Activated B cell treated with CpG ODN at 0.5 μM for 24 hours (primary cell): ENCODE measurements at places on chromosomes 11 and 22.

DNA sequence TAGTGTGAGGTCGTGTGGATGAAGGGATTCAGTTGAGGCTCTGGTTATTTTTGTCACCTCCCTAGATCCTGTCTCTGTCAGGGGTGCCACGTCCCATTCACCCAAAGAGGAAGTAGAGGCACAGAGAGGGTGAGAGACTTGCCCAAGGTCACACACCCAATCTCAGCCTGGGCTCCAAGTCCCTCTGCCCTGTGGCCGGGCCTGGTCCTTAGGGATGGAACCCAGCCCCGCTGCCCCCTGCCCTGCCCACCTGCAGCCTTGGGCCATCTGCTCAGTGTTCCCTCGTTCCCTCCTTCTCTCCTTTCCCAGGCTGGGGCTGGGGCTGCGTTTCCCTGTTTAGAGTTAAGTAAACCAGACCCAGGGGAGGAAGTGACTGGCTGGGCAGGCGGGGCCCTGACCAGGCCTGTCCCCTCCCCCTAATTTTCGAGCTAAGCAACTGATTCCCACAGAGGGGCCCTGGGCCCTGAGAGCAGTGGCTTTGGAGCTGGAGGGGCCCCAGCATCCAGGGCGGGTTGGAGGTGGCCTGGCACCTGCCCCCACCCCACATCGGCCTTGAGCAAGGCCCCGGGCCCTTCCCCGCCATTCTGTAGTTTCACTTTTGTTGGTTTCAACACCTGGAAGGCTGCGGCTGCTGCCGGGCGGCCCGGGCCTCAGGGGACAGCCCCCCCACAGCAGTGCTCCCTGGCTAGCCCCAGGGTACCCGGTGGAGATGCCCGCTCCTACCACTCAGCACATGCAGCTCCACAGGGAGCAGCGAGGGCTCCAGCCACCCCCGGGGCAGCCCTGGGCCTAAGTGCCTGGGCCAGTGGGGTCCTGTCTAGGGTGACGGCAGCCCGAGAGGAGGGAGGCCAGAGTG, 1.5 kb downstream of the TCIRG1 start:
- no peaks in the 10 kb centered on the region for H3K27me3 ChIP-seq
- H3K27ac ChIP-seq: peak overlapping the region; percentile 92
- H3K36me3 ChIP-seq: peaks cover 23% of the 10 kb centered on the region
- peaks cover 38% of the 10 kb centered on the region for H3K4me1 ChIP-seq
- H3K4me3 ChIP-seq: peak overlapping the region; percentile 88
- peak; percentile 71 for DNase-seq

- H3K27ac ChIP-seq: no peak overlapping the region
- no peak for DNase-seq
- H3K36me3 ChIP-seq: no peaks in the 10 kb centered on the region
- no peak overlapping the region for H3K4me3 ChIP-seq
- H3K4me1 ChIP-seq: no peaks in the 10 kb centered on the region
- peaks cover 31% of the 10 kb centered on the region for H3K27me3 ChIP-seq
Measured at GRCh38 chr11:9099617-9100016, 8.2 kb upstream of the SCUBE2 start.

- H3K36me3 ChIP-seq: no peaks in the 10 kb centered on the region
- H3K27ac ChIP-seq: no peak overlapping the region
- DNase-seq: no peak
- H3K4me3 ChIP-seq: no peak overlapping the region
Measured at GRCh38 chr11:85595285-85595884, 31.8 kb downstream of the DLG2 start.

DNA sequence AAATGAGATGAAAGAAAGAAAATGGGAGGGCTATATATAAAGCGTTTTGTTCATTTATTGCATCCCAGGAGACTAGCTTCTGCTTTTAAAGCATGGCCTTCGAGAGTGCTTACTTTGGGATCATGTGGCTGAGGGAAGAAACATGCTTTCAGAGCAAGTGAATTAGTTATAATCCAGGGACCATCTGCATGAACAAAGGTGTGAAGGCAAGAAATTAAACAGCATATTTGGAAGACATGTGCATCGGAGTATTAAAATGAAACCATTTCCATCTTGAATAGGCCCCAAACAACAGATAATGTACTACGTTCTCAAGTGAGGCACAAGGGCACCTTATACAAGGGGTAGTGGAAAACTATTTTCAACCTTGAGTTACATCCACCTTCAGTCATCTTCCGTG, 51.4 kb downstream of the ZBTB44 start:
- no peaks in the 10 kb centered on the region for H3K27me3 ChIP-seq
- peaks cover 66% of the 10 kb centered on the region for H3K36me3 ChIP-seq
- H3K27ac ChIP-seq: peak overlapping the region; percentile 67
- DNase-seq: no peak

GRCh38 chr11:8328231-8328794, 64.6 kb upstream of the LMO1 start:
- DNase-seq: no peak
- H3K36me3 ChIP-seq: no peaks in the 10 kb centered on the region
- peaks cover 27% of the 10 kb centered on the region for H3K4me1 ChIP-seq

DNA sequence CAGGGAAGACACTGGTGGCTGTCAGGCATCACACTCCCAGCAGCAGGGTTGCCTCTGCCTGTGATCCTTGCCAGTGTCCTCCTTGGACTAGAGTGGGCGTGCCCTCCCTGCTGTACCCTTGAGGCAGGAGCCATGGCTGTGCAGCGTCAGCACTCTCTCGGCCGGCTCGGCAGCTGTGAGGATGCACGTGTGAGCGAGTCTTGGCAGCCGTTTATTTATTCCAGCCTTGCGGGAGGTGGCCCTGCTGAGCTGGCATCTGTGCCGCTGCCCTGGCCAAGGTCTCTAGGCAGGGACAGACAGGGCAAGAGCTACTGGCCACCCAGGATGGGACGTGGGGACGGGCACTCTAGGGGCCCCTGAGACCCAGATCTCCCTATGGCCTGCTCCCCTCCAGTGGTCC, 33.9 kb downstream of the TSPAN4 start:
- DNase-seq: no peak
- no peaks in the 10 kb centered on the region for H3K4me1 ChIP-seq
- H3K4me3 ChIP-seq: no peak overlapping the region
- no peaks in the 10 kb centered on the region for H3K27me3 ChIP-seq

- peaks cover 32% of the 10 kb centered on the region for H3K36me3 ChIP-seq
- peaks cover 43% of the 10 kb centered on the region for H3K4me1 ChIP-seq
- H3K4me3 ChIP-seq: peak overlapping the region; percentile 90
- H3K27ac ChIP-seq: peak overlapping the region; percentile 85
- peak; percentile 35 for DNase-seq
- H3K27me3 ChIP-seq: no peaks in the 10 kb centered on the region
Measured at GRCh38 chr11:3056296-3057068, 741 bp downstream of the CARS1 start.

DNA sequence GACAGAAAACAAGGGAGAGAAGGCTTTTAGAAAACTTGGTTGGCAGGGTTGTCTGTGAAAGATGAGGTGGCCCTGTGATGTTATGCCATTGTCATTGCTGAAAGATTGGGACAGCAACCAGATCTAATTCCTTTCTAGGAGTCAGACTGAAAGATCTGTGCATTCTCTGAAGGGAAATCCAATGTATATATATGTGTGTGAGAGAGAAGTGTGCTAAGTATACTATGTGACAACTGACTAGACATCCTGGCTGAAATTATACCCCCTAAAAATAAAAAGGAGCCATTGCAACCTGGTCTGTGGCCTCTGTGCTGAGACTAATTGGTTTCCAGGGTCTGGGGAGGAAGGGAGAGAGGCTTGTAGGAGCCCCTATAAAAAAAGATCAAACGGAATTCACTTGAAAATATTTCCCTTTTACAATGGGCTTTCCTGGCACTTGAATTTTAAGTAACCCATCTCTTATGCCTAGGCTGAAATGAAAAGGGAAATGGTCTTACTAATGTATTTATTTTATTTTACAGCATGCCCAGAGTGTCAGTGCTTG, 1.2 kb upstream of the MPPED2 start:
- no peaks in the 10 kb centered on the region for H3K36me3 ChIP-seq
- peak overlapping the region; percentile 33 for H3K4me3 ChIP-seq
- peaks cover 42% of the 10 kb centered on the region for H3K27me3 ChIP-seq
- no peak for DNase-seq
- peaks cover 13% of the 10 kb centered on the region for H3K4me1 ChIP-seq
- H3K27ac ChIP-seq: no peak overlapping the region

DNA sequence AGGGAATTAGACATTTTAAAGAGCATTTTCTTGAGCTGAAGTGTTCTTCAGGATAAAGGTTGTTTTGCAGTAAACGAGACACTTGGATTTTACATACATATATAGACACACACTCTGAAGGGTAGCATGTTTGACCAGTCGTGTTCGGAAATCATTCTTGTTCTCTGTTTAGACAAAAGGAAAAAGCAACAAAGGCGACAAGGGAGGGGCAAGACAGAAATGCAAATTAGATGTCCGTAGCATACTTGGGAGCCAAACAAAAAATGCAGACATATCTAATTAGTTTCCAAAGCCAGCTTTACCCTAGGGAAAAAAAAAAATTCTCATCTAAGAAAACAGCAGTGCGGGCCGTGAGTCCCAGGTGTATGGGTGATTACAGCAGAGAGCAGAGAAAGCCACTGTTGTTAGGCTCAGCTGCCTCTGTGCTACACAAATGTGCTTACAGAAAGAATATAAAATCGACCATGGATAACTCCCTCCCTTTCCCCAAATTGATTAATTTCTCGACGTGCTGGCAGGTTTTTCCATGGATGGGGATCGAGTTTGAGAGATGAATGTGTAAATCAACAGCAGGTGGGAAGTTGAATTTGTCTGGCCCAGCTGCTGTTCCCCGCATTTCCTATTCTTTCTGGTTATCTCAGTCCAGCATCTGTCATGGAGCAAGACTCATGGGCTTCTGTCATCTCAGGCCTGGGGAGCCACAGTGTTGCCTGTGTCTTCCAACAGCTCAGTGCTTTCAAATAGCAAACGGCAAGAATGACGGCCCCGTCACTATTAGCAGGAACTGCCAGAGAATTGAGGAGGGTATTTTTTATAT, 176.5 kb upstream of the TTC12 start:
- no peak for DNase-seq
- no peak overlapping the region for H3K4me3 ChIP-seq
- no peak overlapping the region for H3K27ac ChIP-seq
- H3K4me1 ChIP-seq: no peaks in the 10 kb centered on the region
- H3K27me3 ChIP-seq: peaks cover 29% of the 10 kb centered on the region
- no peaks in the 10 kb centered on the region for H3K36me3 ChIP-seq

- H3K4me3 ChIP-seq: peak overlapping the region; percentile 68
- H3K27ac ChIP-seq: peak overlapping the region; percentile 76
- no peak for DNase-seq
Measured at GRCh38 chr22:17980638-17981051, 43.7 kb downstream of the MICAL3 start.

DNA sequence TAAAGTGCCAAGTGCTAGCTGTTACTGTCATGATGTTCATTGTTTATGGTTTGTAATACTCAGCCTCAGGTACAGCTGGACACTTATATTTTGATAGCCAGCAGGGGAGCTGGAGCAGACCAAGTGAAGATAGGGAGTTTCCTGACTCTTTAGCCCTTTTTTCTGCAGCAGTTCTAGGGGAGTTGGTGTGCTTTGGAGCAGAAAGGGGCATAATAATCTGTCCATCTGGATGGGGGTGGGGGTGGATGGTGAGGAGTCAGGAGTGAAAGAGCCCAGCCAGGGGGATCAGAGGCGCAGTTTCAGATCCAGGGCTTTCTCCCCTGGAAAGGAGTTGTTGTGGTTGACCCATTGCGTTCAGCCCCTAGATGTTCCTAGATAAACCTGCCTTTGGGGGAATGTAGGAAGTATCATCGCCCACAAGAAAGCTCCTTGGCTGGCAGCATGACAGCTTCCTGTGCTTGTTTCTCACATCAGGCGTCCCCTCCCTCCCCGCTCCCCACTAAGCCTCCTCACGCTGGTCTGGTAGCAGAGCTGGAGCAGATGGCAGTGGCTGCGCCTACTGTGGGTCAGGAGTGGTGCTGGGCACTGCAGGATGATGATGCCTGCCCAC, 41.9 kb downstream of the MED15 start:
- H3K36me3 ChIP-seq: peaks cover 53% of the 10 kb centered on the region
- H3K4me1 ChIP-seq: peaks cover 42% of the 10 kb centered on the region
- no peak for DNase-seq
- H3K4me3 ChIP-seq: peak overlapping the region; percentile 15
- no peaks in the 10 kb centered on the region for H3K27me3 ChIP-seq

DNA sequence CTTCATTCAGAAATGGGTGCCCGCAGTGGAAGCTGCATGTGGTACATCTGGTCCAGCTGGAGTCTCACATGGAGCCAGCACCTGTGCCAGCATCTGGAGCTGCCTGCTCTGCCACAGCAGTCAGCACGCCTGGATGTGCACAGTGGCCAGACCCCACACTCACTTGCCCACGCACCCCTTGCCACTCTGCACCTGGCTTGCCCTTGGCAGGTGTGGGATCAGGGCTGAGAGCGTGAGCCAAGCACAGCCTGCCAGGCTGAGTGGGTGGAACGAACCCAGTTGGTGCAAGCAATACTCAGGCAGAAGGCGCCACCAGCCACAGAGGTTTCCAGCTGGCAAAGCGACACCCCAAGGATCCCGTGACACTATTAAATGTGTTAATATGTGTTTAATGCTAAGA, 95.5 kb upstream of the AMOTL1 start:
- no peak for DNase-seq
- H3K27ac ChIP-seq: no peak overlapping the region
- H3K36me3 ChIP-seq: no peaks in the 10 kb centered on the region
- no peaks in the 10 kb centered on the region for H3K4me1 ChIP-seq
- no peaks in the 10 kb centered on the region for H3K27me3 ChIP-seq

DNA sequence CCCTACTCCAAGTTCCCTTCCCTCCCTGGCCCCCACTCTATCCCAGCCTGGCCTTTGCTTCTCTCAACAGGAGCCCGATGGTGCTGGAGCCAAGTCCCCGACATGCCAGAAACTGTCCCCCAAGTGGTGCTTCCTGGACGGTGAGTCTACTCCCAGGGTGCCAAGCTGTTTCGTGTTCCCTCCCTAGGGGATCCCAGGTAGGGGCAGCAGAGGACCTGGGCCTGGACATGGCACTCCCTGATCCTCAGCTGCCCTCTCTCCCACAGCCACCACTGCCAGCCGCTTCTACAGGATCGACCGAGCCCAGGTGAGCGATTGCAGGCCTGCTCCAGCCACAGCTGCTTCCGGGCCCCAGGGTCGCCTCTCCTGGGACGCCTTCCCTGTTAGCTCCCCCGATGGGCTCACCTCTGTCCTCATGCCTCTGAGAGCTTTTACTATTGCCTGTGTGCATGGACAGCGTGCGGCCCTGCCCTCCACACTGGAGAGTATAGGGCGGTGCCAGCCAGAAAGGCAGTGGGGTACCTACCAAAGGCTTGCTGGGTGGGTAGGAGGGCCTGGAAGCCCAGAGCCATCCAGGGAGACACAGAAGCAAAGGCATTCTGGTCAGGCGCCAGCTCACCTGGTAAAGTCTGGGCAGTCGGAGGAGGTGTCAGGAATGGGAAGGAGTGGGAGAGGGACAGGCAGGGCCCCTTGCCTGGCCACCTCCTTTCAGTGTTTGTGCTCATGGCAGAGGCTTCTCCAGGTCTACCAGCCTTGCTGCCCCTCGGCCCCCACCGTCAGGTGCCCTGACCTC, 5.0 kb upstream of the MDK start:
- H3K4me1 ChIP-seq: peaks cover 4% of the 10 kb centered on the region
- H3K27me3 ChIP-seq: no peaks in the 10 kb centered on the region
- no peak for DNase-seq
